ENCODE measurements at places on chromosomes 6 and 20. TPM values are rescaled to one million over a fixed set of nuclear protein-coding genes. Genes with fewer than 3 reads are reported as not detected.

EFCAB8 gene
- polyA plus RNA-seq: not detected

XKR7 gene
- not detected for polyA plus RNA-seq

C6orf89 gene
- polyA plus RNA-seq: 13.8 TPM

CNBD2 gene
- polyA plus RNA-seq: 5.0 TPM

PGC gene
- not detected for polyA plus RNA-seq

DNA sequence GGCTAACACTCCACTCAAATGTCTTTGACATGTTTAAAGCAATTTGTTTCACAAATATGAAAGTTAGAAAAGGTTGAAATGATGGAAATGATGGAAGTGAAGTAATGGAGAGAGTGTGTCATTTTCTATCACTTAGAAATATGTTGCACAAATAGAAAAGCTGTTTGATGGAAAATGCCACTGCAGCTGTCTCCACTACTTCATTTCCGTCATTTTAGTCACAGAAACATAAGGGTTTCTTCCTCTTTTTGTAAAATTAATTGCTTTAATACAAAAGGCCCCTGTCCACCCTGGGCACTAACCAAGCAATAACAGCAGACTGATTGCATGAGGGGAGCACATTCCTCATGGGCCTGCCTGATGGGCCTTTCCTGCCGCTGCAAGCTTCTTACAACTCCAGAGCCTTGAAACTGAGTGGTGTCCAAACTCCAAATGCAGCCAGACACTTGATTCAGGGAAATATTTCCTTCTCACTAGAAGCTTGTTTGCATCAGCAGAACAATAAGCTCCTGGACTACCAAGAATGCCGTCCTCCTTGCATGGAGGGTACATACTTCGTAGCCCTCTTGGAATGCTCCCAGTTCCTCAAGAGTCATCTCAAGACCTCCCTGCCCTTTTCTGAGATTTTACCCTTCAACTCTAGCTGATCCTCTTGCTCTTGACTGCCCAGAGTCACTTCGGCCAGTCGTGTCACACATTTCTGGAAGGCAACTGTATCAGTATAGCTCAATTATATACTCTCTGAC is 36.1 kb downstream of the F13A1 start:
- no peak for DNase-seq

GRCh38 chr6:152572338-152573088 is 64.6 kb downstream of the SYNE1 start:
- DNase-seq: no peak

DNA sequence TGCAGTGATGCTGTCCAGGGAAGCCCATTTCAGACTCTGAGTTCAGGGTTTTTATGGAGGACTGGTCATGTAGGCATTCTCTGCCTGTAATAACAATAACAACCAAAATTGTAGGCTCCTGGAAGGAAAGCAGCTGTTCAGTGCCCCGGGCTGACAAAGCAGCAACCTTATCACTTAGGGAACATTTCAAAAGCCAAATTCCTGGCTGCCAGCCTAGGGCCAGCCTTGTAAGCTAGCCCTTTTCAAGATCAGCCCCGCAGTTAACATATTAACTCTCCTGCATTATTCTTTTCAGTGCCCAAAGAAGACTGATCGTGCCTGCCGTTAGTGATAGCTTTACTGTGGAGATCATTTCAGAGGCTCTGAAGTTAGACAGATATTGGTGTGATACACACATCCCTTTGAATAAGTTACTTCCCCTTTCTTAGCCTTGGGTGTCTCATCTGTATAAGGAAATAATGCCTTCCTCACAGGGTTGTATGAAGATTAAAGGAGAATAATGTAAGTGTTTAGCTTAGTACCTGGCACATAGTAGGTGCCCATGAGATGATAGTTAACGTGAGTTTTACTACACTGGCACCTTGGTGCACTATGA is 44.1 kb downstream of the CTNNBL1 start:
- no peak for DNase-seq

GRCh38 chr6:39228111-39228971 is 934 bp downstream of the KCNK5 start:
- DNase-seq: no peak

GRCh38 chr6:51108563-51109234 is 290.0 kb downstream of the TFAP2B start:
- DNase-seq: no peak

- DNase-seq: no peak
These were observed 41.0 kb upstream of the GCNT2 start for GRCh38 chr6:10479939-10480700.

GRCh38 chr6:24472181-24472580 is 17.2 kb downstream of the GPLD1 start:
- no peak for DNase-seq

DNA sequence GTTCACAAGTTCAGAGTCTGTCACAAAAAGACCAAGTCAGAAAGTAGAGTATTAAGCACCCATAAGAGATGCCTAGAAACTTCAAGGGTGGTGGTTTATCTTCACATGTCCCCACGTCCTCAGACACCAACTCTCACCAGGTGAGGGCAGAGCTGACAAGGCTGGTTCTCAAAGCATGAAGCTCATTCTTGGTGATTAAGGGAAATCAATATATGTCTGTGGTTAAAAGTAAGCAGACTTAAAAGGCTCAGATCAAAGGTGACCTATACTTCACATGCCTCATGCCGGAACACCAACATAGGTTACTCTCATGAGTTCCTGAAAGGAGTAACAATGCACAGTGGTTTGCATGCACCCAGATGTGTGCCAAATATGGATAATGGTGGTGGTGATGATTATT is 27.0 kb downstream of the IL17A start:
- no peak for DNase-seq

Measured in A549 (cell line).